Effector memory CD8-positive, alpha-beta T cell (primary cell): ENCODE measurements at places on chromosomes 1 and 21.

- DNase-seq: no peak
- H3K27ac ChIP-seq: no peak overlapping the region
- no peaks in the 10 kb centered on the region for H3K27me3 ChIP-seq
- H3K4me3 ChIP-seq: no peak overlapping the region
- no peaks in the 10 kb centered on the region for H3K4me1 ChIP-seq
These were observed 460.6 kb downstream of the DSCAM start for GRCh38 chr21:40386294-40386911.

DNA sequence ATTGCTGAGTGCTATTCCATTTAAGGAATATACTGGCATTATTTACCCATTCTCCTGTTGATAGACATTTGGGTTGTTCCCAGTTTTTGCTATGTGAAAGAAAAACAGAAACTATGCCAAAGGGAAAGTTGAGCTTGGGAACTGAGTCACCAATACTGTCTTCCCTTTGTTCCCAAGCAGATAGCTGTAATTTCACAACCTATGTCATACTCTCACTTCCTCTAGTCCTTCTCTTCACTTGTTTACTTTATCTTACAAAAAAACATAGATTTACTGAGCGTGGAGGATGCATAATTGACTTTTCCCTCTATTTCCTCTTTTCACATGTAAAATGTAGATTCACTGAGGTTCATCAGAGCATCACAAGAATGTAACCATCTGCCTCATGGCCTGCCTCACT is 32.4 kb upstream of the PGBD5 start:
- no peak overlapping the region for H3K4me3 ChIP-seq
- H3K27ac ChIP-seq: no peak overlapping the region
- peaks cover 45% of the 10 kb centered on the region for H3K27me3 ChIP-seq
- DNase-seq: no peak

DNA sequence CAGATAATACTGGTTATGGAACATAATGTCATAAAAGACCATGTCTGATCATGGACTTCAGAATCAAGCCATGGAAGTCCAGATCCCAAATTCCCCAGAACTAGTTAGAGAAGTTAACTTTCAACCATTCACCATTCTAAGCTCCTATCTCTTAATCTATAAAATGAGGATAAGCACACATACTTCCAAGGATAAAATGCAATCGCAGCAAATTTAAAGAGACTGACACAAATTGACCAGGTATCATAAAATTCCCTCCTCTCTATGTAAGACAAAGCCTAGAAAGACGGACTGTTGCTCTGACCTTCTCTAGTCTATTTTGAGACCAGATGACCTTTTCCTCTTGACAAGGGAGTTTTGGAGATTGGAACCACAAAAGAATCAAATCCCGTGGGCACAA is 426.7 kb downstream of the PLPP3 start:
- H3K4me1 ChIP-seq: no peaks in the 10 kb centered on the region
- H3K27me3 ChIP-seq: no peaks in the 10 kb centered on the region
- no peak overlapping the region for H3K4me3 ChIP-seq
- no peaks in the 10 kb centered on the region for H3K36me3 ChIP-seq
- no peak for DNase-seq

GRCh38 chr1:97778718-97779117 is 142.1 kb downstream of the DPYD start:
- no peaks in the 10 kb centered on the region for H3K36me3 ChIP-seq
- H3K27ac ChIP-seq: no peak overlapping the region
- peaks cover 6% of the 10 kb centered on the region for H3K4me1 ChIP-seq

DNA sequence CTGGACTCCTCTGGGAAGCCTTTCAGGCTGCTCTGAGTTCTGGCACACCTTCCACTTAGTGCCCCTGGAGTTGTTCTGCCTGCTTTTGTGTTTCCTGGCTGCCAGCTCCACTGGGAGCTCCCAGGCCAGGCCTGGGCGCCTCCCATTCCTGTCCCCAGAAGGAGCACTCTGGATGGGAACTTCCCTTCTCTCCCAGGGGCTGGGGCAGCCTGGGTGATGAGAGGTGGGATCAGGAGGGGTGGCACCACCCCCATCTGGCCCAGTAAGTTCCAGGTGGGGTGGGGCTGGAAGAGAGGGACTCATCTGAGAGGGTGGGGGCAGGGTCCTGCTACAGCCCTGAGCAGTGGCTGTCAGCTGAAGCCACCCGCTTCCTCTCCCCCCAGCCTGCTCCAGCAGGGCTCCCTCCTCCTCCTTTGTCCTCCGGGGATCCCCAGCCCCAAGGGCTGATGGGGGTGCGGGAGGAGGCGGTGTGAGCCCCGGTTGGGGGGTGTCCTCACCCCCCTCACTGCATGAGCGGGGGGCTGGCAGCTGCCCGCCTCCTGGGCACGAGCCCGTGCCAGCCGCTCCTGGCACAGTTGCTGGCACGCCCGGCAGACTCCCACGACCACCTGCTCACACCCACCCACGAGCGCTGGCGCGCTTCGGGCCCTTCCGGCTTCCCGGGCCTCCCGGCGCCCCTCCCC is 4.7 kb downstream of the FOXO6 start:
- peaks cover 4% of the 10 kb centered on the region for H3K36me3 ChIP-seq
- H3K4me3 ChIP-seq: peak overlapping the region; percentile 73
- no peak overlapping the region for H3K27ac ChIP-seq
- peaks cover 32% of the 10 kb centered on the region for H3K4me1 ChIP-seq
- peak; percentile 48 for DNase-seq

DNA sequence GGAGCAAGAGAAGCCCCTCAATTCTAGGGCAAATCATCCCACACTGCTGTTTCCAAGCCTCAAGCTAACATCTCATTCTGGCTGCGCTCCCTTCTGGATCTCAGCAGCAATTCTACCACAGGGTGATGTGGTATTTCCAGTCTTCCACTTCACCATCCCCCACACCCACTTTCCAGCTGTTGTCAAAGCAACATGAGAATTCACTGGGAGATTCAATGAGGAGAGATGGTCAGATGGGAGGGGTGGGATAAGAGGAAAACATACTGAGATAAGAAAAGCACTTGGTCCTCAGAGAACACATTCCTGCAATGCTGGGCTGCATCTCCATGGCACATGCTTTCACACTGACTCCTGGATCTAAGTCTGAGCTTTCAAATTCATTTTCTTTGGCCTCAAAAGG is 47.3 kb upstream of the LRRC52 start:
- H3K4me1 ChIP-seq: no peaks in the 10 kb centered on the region
- H3K27me3 ChIP-seq: peaks cover 26% of the 10 kb centered on the region
- no peaks in the 10 kb centered on the region for H3K36me3 ChIP-seq
- DNase-seq: no peak

DNA sequence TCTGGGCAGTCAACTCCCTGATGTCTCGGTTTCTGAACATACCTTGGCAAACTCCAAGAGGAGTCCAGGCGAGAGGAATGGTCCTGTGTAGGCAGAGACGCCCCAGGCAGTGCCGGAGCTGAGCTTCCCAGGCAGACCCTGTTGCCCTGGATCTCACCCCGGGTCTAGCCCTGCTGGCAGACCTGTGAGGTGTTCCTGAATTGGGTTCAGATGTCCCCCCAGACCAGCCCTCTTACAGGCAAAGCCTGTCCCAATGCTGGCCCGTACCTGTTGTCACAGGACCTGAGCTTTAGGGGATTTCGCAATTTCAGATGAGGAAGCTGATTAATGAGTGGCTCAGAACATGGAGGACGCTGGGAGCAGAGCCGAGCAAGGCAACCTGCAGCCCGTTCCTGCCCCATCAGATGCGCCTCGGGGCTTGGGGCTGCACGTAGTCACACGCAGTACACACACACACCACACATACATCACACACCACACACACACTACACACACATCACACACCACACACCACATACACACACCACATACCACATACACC is 38.5 kb upstream of the PDE9A start:
- H3K36me3 ChIP-seq: no peaks in the 10 kb centered on the region
- H3K4me1 ChIP-seq: no peaks in the 10 kb centered on the region
- H3K4me3 ChIP-seq: no peak overlapping the region
- no peak overlapping the region for H3K27ac ChIP-seq
- peak; percentile 38 for DNase-seq
- H3K27me3 ChIP-seq: peaks cover 10% of the 10 kb centered on the region

DNA sequence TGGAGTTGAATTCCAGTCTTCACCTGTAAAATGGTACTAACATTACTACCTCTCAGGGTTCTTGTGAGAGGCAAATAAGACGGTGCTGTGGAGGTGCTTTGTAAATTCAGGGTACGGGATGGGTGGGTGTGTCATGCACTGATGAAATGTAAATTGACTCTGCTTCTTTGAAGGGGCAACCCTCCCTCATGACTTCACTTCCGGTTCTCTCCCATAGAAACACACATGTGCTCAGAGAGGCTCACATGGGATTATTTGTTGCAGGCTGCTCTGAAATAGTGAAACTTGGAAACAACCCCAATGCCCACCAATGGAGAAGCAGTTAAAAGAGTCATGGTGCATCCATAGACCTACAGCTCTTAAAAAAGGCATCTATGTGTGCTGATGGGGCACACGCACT is 44.9 kb upstream of the SCMH1 start:
- no peak for DNase-seq
- H3K36me3 ChIP-seq: peaks cover 3% of the 10 kb centered on the region
- peaks cover 7% of the 10 kb centered on the region for H3K4me1 ChIP-seq

DNA sequence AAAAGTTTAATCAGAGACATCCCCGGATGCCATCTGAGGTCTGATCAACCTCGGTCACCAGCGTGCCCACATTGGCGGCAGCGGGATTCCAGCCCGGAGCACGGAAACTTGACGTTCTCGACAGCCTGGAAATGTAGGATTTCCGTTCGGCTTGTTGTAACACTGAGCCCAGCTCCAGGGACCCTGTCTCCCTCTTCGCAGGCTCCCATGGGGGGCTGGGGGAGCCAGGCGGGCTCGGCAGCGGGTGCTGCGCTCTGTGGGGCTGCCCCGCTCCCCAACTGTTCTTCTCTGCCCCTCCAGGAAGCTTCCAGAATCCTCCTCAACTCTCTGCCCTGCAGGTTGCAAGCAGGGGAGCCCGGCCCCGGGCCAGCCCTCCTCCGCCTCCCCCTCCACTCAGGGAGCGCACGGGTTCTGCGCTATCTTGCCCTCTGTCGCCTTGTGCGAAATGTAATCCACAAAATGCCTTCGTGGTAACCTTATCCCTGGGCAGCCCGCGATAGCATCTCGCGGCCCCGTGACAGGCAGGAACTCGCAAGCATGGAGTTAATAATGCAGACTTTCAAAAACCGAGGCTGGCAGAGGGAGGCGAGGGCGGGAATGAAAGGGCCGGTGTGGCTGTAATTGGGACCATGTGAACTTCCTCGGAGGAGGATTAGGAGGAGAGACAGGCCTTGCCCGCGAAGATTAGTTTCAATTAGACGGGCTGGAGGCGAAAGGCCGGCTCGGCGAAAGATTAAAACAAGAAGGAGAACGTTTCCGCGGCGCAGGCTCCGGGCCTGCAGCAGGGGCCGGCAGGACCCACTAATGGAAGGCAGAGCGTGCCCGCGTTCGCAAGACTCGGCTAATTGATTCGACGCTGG is 53.9 kb upstream of the TTC34 start:
- H3K4me1 ChIP-seq: peaks cover 3% of the 10 kb centered on the region
- no peak overlapping the region for H3K4me3 ChIP-seq
- no peak for DNase-seq
- peaks cover 5% of the 10 kb centered on the region for H3K27me3 ChIP-seq
- H3K36me3 ChIP-seq: peaks cover 3% of the 10 kb centered on the region
- H3K27ac ChIP-seq: no peak overlapping the region

DNA sequence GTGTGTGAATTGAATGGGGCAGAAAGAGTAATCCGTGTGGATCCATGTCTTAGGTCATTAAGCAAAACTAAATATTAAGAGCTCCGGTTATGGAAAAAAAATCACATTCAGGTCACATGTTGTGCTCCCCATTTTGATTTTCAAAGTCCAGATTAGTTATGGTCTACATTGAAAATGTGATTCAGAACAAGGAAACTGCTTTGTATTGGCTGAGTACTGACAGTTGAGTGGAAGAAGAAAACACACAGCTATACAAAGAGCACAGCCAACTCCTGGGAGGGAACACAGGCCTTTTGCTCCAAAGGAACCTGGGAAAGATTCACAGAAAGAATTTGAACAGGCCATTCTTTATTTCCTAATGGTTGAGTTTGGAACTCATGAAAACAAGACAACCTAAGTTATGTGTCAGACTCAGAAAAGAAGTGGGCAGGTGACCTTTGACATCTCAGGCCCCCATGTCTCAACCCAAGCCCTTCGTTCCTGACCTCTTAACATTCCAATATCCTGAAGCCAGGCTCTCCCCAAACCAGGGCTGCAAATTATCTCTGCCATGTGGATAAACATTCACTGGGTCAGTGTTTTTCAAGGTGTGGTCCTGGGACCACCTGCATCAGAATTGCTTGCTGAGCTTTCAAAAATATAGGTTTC is 159.3 kb upstream of the LMO4 start:
- H3K4me3 ChIP-seq: no peak overlapping the region
- peaks cover 70% of the 10 kb centered on the region for H3K27me3 ChIP-seq
- H3K27ac ChIP-seq: no peak overlapping the region
- no peaks in the 10 kb centered on the region for H3K36me3 ChIP-seq
- DNase-seq: no peak

- peaks cover 53% of the 10 kb centered on the region for H3K36me3 ChIP-seq
- no peak overlapping the region for H3K4me3 ChIP-seq
- H3K27ac ChIP-seq: no peak overlapping the region
- H3K27me3 ChIP-seq: no peaks in the 10 kb centered on the region
- H3K4me1 ChIP-seq: no peaks in the 10 kb centered on the region
- DNase-seq: no peak
These were observed 11.2 kb downstream of the WRAP73 start for GRCh38 chr1:3638676-3639075.

DNA sequence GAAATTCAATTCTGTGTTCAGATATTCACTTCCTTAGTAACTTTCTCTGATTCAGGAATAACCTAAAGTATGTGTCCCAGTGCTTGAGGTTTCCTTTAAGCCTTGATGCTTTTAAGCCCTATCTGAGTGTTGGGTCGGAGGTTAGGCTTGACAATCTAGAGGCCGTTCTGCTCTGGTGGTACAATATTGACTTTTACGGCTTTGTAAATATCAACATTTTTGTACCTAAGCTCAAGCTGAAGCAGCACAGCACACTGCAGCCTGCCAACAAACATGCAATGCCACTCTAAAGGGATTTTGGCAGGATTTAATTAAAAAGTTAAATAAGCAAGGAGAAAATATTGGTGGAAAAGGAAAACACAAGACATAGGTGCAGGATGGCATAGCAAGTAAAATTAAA is 279.2 kb downstream of the NEGR1 start:
- no peak overlapping the region for H3K4me3 ChIP-seq
- H3K27ac ChIP-seq: no peak overlapping the region
- no peak for DNase-seq
- H3K4me1 ChIP-seq: no peaks in the 10 kb centered on the region
- H3K27me3 ChIP-seq: no peaks in the 10 kb centered on the region
- no peaks in the 10 kb centered on the region for H3K36me3 ChIP-seq

GRCh38 chr1:211737115-211738035 is 62.0 kb upstream of the NEK2 start:
- no peak for DNase-seq
- H3K27ac ChIP-seq: no peak overlapping the region
- peaks cover 27% of the 10 kb centered on the region for H3K4me1 ChIP-seq
- H3K4me3 ChIP-seq: no peak overlapping the region
- H3K36me3 ChIP-seq: no peaks in the 10 kb centered on the region

- peaks cover 100% of the 10 kb centered on the region for H3K27me3 ChIP-seq
- peaks cover 3% of the 10 kb centered on the region for H3K36me3 ChIP-seq
- no peak overlapping the region for H3K4me3 ChIP-seq
- no peak for DNase-seq
These were observed 2.2 kb downstream of the TBX15 start for GRCh38 chr1:118985640-118986554.
